ENCODE measurements at places on chromosomes 6 and 20. TPM values are rescaled to one million over a fixed set of nuclear protein-coding genes. Genes with fewer than 3 reads are reported as not detected.

- H3K36me3 ChIP-seq: no peaks in the 10 kb centered on the region
- H3K27me3 ChIP-seq: peaks cover 2% of the 10 kb centered on the region
- no peaks in the 10 kb centered on the region for H3K4me1 ChIP-seq
- H3K4me3 ChIP-seq: no peak overlapping the region
- DNase-seq: no peak
- H3K27ac ChIP-seq: no peak overlapping the region
Observed at GRCh38 chr6:40160826-40161225, 226.6 kb upstream of the MOCS1 start.

- no peaks in the 10 kb centered on the region for H3K36me3 ChIP-seq
- no peaks in the 10 kb centered on the region for H3K4me1 ChIP-seq
- DNase-seq: no peak
- no peak overlapping the region for H3K4me3 ChIP-seq
- H3K27ac ChIP-seq: no peak overlapping the region
Observed at GRCh38 chr6:44504301-44504791, 116.8 kb downstream of the CDC5L start.

- H3K4me3 ChIP-seq: no peak overlapping the region
- no peaks in the 10 kb centered on the region for H3K36me3 ChIP-seq
- no peak overlapping the region for H3K27ac ChIP-seq
- H3K4me1 ChIP-seq: no peaks in the 10 kb centered on the region
Observed at GRCh38 chr6:105649192-105649591, 246.3 kb upstream of the PREP start.

DNA sequence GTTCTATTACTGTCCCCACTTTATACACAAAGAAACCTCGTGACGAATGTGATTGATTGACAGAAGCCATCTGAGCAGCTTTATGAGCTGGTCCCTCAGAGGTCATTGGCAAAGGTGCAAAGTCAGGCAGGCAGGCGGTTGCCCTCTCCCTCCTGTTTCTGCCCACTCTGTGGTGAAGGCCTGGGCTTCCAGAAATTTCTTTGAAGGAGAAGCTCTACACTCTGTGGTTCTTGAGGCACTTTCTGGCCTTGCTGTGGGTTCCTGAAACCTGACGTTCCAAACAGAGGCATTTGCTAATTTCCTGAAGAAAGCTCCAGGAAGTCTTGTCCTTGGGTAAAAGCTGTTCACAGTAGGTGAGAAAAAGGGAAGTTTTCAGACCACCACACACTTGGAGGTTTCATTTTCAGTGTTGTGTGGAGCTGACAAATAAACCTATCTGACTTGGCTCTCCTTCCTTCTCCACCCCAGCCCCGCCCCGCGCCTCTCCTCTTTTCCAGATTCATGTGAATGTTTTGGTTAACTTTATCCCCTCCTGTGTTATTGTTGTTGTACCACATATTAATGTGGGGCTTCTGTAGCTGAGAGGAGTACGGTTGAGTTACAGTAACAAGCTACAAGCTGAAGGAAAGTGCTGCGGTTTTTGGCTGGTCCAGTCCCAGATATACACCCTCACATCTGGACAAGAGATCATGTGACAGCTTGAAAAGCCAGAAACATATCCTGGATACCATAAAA lies 274.1 kb downstream of the CLIC5 start:
- no peak overlapping the region for H3K4me3 ChIP-seq
- H3K27ac ChIP-seq: no peak overlapping the region
- DNase-seq: no peak
- H3K36me3 ChIP-seq: no peaks in the 10 kb centered on the region

- H3K27me3 ChIP-seq: peaks cover 10% of the 10 kb centered on the region
- H3K4me3 ChIP-seq: no peak overlapping the region
- no peaks in the 10 kb centered on the region for H3K36me3 ChIP-seq
- no peak for DNase-seq
- no peaks in the 10 kb centered on the region for H3K4me1 ChIP-seq
- H3K27ac ChIP-seq: no peak overlapping the region
Observed at GRCh38 chr6:138239774-138240173, 21.5 kb upstream of the PBOV1 start.

GRCh38 chr20:44610313-44610962 lies 28.1 kb downstream of the PKIG start:
- H3K4me3 ChIP-seq: no peak overlapping the region
- no peaks in the 10 kb centered on the region for H3K36me3 ChIP-seq
- peaks cover 5% of the 10 kb centered on the region for H3K4me1 ChIP-seq
- no peaks in the 10 kb centered on the region for H3K27me3 ChIP-seq

DNA sequence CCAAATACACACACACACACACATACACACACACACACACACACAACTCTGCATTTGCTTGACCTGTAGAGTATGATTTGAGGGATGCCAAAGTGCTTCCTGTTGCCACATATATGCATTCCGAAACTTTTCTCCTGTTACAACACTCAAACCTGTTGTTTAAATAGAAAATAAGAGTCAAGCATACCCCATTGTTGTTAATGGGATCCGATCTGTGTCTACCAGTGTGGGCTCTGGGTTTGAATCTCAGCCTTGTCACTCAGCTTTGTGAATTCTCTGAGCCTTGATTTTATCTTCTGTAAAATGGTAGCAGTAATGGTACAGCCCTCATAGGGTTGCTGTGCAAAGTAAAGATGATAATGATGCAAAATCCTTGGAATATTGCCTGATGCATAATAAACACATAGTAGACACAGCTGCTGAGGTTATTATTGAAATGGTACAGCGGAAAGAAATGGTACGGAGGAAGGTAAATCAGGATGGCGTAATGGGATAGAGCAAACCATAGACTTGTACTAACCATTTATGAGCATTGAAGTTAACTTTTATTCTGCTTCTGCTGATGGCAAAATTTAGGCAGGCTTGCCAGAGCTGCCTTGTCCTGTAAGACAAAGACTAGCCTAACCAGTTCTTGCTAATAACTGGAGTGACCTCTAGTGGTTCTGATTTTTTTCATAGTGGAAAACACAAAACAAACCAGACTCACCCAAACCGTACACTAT lies 113.5 kb upstream of the PHACTR1 start:
- no peak overlapping the region for H3K4me3 ChIP-seq
- DNase-seq: peak; percentile 11
- H3K27ac ChIP-seq: no peak overlapping the region
- no peaks in the 10 kb centered on the region for H3K36me3 ChIP-seq
- no peaks in the 10 kb centered on the region for H3K27me3 ChIP-seq

GRCh38 chr20:53642196-53643030 lies 48.8 kb upstream of the ZNF217 start:
- peaks cover 26% of the 10 kb centered on the region for H3K4me1 ChIP-seq
- H3K4me3 ChIP-seq: no peak overlapping the region
- no peaks in the 10 kb centered on the region for H3K36me3 ChIP-seq
- peak overlapping the region; percentile 95 for H3K27ac ChIP-seq
- no peaks in the 10 kb centered on the region for H3K27me3 ChIP-seq

DNA sequence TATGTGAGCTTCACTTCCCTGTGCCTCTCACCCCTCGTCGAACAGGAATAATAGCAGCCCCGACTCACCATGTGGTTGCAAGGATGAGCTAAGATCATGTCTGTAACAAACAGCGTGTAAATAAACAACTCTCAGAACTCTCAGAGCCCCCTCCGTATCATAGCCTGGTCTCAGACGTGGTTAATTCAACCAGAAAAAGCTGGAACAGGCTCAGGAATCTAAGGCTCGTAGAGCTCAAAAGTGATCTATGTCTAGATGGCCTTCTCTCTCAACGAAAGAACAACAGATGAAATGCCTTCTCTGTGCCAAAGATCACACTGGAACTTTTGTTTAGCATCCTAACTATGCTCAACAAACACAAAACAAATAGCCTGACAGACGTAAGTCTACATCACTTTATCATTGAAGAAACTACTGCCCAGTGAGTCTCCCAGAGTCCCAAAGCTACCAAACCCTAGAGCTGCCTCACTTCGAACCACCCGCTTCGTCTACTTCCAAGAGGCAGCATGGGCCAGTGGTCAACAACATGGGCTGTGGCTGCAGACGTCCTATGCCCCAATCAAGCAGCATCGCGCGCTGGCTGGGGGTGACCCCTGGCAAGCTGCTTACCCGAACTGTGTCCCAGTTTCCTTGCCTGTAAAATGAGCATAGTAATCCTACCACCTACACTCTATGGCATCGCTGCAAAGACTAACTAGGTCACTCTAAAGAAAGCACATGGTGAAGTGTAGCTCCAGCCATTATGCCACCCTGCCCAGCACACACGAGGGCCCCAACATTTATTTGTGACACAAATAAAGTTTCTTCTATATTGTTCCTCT lies 35.1 kb downstream of the NFATC2 start:
- H3K27ac ChIP-seq: no peak overlapping the region
- no peak for DNase-seq
- H3K36me3 ChIP-seq: peaks cover 61% of the 10 kb centered on the region
- peaks cover 13% of the 10 kb centered on the region for H3K4me1 ChIP-seq
- H3K27me3 ChIP-seq: no peaks in the 10 kb centered on the region

- H3K36me3 ChIP-seq: peaks cover 54% of the 10 kb centered on the region
- peak; percentile 78 for DNase-seq
- peak overlapping the region; percentile 96 for H3K27ac ChIP-seq
- H3K4me3 ChIP-seq: peak overlapping the region; percentile 80
Observed at GRCh38 chr6:73519926-73520687, 725 bp downstream of the EEF1A1 start.

- DNase-seq: no peak
- no peaks in the 10 kb centered on the region for H3K4me1 ChIP-seq
- H3K4me3 ChIP-seq: no peak overlapping the region
- H3K36me3 ChIP-seq: no peaks in the 10 kb centered on the region
- H3K27ac ChIP-seq: no peak overlapping the region
- no peaks in the 10 kb centered on the region for H3K27me3 ChIP-seq
Observed at GRCh38 chr6:140380427-140381218, 1006.2 kb upstream of the CITED2 start.

GRCh38 chr6:129032602-129033001 lies 149.7 kb downstream of the LAMA2 start:
- H3K27ac ChIP-seq: no peak overlapping the region
- H3K27me3 ChIP-seq: no peaks in the 10 kb centered on the region
- no peaks in the 10 kb centered on the region for H3K36me3 ChIP-seq

- no peak for DNase-seq
- H3K27me3 ChIP-seq: no peaks in the 10 kb centered on the region
- H3K36me3 ChIP-seq: no peaks in the 10 kb centered on the region
- no peak overlapping the region for H3K4me3 ChIP-seq
Observed at GRCh38 chr6:90739339-90739738, 152.5 kb upstream of the MAP3K7 start.

- no peak overlapping the region for H3K27ac ChIP-seq
- no peak for DNase-seq
Observed at GRCh38 chr6:150691463-150691862, 91.8 kb downstream of the PLEKHG1 start.

DNA sequence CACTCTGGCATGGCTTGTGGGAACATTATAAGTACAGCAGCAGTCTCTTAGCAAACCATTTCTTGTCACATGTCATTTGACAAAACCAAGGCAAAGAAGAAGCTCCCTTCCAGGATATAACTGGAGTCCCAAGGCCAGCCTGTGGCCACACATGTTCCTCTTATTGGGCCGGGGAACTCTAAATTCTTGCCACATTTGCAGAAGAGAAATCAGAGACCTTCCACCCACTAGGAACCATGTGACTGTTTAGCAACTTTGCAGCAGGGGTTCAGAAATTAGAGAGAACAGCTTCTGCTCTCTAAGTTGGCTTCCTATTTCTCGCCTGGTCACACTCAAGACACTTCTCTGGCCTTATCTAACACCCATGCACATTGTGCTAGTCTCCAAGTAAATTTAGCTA lies 20.4 kb upstream of the MEP1A start:
- DNase-seq: no peak
- peaks cover 4% of the 10 kb centered on the region for H3K4me1 ChIP-seq
- no peak overlapping the region for H3K27ac ChIP-seq
- no peak overlapping the region for H3K4me3 ChIP-seq
- no peaks in the 10 kb centered on the region for H3K36me3 ChIP-seq
- H3K27me3 ChIP-seq: peaks cover 11% of the 10 kb centered on the region

GRCh38 chr6:20338156-20338555 lies 63.5 kb upstream of the E2F3 start:
- H3K27me3 ChIP-seq: no peaks in the 10 kb centered on the region
- no peaks in the 10 kb centered on the region for H3K36me3 ChIP-seq
- no peaks in the 10 kb centered on the region for H3K4me1 ChIP-seq
- no peak overlapping the region for H3K27ac ChIP-seq
- H3K4me3 ChIP-seq: no peak overlapping the region

- H3K36me3 ChIP-seq: no peaks in the 10 kb centered on the region
- peak overlapping the region; percentile 30 for H3K27ac ChIP-seq
- no peaks in the 10 kb centered on the region for H3K27me3 ChIP-seq
- H3K4me1 ChIP-seq: peaks cover 33% of the 10 kb centered on the region
- H3K4me3 ChIP-seq: no peak overlapping the region
- no peak for DNase-seq
Observed at GRCh38 chr6:17923401-17923863, 64.0 kb downstream of the KIF13A start.

DNA sequence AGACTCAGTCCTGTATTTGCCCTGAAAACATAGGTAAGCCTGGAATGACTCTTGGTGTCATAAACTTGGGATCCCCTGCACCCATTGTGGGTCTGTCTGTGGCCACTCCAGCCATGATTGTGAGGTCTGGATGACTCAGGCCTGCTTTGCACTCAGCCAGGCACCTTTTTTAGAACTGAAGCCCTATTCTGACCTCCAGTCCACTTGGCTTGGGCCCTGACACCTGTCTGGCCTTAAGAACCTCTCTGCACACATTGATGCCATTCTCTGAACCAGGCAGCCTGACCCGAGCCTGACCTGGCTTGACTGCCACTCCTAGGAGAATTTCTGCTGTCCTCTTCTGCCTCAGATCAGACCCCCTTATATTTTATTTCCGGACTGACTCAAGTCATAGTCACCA lies 383.7 kb downstream of the MAFB start:
- H3K27ac ChIP-seq: no peak overlapping the region
- no peak for DNase-seq
- no peak overlapping the region for H3K4me3 ChIP-seq
- no peaks in the 10 kb centered on the region for H3K36me3 ChIP-seq
- H3K4me1 ChIP-seq: no peaks in the 10 kb centered on the region

DNA sequence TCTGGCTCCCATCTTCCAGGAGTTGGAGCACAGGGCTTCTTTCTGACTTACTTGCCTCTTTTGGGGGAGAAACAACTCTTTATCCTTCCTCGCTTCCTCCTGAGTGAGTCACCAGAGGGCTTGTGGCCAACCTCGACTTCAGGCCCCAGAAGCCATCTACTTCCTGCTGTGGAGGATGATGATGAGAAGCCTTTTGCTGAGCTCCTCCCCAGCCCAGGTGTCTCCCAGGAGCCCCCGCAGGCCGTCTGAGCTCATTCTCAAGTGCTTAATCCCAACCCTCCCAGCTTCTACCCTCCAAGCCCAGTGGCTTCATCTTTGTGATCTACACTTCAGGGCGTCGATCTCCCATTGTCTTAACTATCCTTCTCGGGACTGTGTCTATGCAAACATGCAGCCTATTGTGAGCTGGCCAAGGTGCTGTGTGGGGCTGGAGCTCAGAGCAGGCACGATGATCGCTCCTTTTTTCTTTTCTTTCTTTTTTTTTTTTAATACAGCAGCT lies 27.9 kb downstream of the SDCBP2 start:
- H3K36me3 ChIP-seq: no peaks in the 10 kb centered on the region
- peaks cover 25% of the 10 kb centered on the region for H3K4me1 ChIP-seq
- peak; percentile 47 for DNase-seq
- peak overlapping the region; percentile 33 for H3K27ac ChIP-seq

- no peak for DNase-seq
- H3K4me1 ChIP-seq: no peaks in the 10 kb centered on the region
- H3K27me3 ChIP-seq: no peaks in the 10 kb centered on the region
- no peak overlapping the region for H3K4me3 ChIP-seq
- no peak overlapping the region for H3K27ac ChIP-seq
Observed at GRCh38 chr20:17210983-17211382, 15.9 kb upstream of the PCSK2 start.

The ESR1 gene
- 0.27 TPM for total RNA-seq

The IMPG1 gene
- total RNA-seq: not detected

The ZFP57 gene
- 0.13 TPM for total RNA-seq

The GPR6 gene
- total RNA-seq: not detected

The MYB gene
- total RNA-seq: 140 TPM

The RSPO3 gene
- not detected for total RNA-seq

The MDFI gene
- total RNA-seq: not detected

The PRSS16 gene
- 12.1 TPM for total RNA-seq

The COL21A1 gene
- 0.18 TPM for total RNA-seq

The SNAI1 gene
- total RNA-seq: 13.4 TPM

All from K562 (cell line).